ENCODE measurements at places on chromosomes 6 and 20.

DNA sequence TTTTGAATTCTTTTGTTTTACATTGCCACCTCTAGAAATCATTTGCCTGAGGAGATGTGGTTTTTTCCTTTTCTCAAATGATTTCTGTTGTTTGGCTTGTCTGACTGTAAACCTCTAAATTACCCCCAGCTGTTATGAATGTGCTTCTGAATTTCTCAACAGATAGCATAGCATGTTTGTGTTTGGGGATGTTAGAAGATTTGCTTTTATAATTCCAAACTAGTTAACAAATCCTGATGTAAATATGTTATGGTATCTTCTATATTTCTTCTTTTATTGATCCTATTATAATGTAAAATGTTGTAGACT, 31.6 kb upstream of the EZR start:
- no peak for DNase-seq

GRCh38 chr20:25676164-25676809, 20.4 kb downstream of the ZNF337 start:
- DNase-seq: no peak

- no peak for DNase-seq
Observed at GRCh38 chr6:108083349-108083748, 8.8 kb upstream of the OSTM1 start.

DNA sequence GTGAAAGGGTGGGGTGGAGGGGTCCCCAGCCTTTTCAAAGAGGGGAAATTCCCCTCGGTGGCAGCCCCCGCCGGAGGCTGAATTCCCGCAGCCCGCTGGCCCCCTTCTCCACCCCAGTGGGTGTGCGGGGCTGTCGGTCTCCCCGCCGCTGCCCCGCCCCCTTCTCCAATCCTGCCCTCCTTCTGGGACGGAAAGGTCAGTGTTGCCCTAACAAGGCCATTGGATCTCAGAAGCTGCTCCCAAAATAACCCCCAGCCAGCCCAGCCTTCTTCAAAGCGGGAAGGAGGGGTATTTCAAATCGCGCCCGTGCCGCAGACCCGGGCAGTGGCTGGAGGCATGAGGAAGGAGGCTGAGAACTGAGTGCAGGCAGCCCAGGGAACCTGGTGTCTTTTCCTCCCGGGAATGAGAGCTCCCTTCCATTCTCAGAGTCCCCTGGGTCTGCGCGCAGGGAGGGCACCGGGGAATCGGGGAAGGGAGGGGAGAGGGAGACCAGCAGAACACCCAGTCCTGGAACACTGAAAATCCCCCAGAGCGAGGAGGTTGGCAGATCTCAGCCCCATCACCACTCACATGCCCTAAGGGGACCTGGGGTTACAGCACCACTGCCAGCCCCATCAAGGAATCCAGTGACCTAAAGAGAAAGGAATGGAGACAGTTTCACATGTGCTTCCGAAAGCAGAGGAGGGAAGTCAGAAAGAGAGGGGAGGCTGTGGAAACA, at the start of gene JPH2:
Gene JPH2 (minus strand): TSS at position 135 of the 718 bp plus-strand sequence. CDS start 483 bp downstream, outside the sequence.
- DNase-seq: no peak

GRCh38 chr6:30813631-30814145, 69.3 kb upstream of the IER3 start:
- DNase-seq: no peak

GRCh38 chr20:49149281-49150045, 38.7 kb downstream of the STAU1 start:
- no peak for DNase-seq

DNA sequence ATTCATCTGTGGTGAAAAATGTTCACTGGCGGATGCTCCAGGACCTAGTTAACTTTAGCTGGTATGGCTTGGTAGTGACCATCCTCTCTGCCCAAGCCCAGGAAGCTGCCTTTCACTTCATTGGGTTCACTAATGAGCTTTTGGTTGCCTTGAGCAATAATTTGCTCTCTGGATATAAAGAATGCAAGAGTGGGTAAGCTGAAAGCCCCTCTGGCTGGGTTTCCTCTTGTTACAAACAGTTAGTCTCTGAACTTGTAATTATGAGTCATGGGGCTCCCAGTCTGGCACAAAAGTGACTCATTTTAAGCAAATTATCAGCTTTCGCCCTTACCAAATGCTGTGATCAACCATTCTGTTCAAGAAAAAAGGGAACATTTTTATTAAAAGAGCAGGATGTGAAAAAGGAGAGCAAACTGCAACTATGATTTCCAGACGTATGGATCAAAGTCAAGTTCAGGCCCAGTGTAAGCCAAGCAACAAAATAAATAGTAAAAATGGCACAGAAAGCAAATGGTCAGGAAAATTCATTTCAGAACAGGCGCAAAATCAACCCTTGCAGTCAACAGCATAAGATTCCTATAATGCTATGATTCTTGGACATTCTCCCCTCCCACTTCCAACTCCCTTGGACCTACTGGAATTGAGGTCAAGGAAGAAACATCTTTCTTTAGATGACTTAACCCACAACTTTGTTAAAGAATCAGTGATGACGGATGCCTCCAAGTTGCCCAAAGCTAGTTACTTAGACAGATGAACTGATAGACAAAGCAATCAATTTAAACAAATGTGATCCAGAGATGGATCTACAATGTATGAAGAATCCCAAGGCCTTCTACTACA, 130.0 kb upstream of the KCNK16 start:
- no peak for DNase-seq

- no peak for DNase-seq
Observed at GRCh38 chr6:20266851-20267608, 54.8 kb upstream of the MBOAT1 start.

GRCh38 chr20:19527509-19527908, 230.5 kb upstream of the RIN2 start:
- no peak for DNase-seq

GRCh38 chr20:33188421-33188820, 20.5 kb downstream of the BPIFA2 start:
- no peak for DNase-seq

DNA sequence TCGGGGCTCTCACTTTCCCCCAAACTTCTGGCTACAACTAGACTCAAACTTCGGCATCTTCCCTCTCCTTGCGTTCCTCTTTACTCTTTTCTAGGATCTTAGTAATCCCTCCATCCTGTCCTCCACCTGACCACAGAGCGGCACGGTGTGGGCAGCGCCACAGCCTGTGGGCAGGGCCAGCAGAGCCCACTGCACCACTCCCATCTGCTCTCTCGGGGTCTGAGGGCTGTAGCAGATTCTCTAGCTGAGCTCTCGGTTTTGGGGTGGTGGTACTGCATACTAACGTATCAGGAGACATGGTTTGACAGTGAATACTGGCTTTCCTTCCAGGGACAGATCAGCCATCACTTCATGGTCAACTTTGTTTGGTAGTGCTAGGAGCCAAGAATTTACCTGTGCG, 57.4 kb downstream of the EZR start:
- no peak for DNase-seq

GRCh38 chr6:73665686-73666319, 12.0 kb upstream of the SLC17A5 start:
- no peak for DNase-seq

DNA sequence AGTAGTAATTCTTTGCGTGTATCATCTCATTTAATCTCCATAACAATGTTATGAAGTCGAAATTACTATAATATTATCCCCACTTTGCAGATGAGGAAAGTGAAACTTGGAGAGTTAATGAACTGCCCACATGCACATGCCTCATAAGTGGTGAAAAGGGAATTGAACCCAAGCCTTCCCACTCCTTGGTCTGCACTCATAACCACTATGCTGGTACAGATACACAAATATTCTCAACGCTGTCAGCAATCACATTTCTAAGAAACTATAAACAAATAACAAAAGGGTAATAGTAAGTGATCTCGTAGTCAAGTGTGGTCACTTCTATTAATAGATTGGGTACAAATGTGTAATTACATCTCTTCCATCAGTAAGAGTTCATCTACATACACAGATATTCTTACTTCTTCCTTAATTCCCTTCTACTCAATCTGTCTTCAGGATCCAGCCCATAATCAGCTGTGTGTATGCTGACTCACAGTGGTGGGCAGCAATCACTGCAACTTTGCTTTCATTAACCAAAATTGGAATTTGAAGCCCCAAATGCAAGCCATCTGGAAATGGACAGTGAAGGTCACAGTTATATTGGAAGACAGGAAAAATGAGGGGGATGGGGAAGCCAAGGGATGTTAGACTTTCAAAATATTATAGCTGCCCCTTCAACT, 6.6 kb downstream of the PRSS35 start:
- DNase-seq: no peak

GRCh38 chr6:21764989-21765388, 171.4 kb downstream of the SOX4 start:
- DNase-seq: no peak

DNA sequence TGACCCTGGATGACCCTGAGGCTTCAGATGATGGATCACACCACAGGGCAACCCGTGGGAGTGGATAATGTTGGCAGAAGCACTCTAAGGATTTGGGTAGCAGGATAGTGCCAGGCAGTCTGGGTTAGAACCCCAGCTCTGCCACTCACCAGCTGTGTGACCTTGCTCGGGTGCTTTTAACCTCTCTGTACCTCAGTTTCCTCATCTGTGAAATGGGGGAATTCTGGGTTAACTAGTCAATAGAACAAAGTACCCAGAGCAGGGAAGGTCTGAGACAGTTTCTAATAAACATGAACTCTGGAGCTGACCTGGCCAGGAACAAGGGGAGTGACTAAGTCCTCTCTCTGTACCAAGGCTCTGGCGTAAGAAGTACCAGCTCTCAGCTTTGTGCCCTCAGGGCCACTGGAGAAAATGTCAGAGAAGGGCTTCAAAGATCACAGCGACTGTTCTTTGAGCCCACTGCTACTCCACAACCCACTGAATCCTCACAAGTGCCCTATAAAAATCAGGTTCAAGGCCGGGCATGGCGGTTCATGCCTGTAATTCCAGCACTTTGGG, 14.7 kb upstream of the NOL4L start:
- DNase-seq: no peak

DNA sequence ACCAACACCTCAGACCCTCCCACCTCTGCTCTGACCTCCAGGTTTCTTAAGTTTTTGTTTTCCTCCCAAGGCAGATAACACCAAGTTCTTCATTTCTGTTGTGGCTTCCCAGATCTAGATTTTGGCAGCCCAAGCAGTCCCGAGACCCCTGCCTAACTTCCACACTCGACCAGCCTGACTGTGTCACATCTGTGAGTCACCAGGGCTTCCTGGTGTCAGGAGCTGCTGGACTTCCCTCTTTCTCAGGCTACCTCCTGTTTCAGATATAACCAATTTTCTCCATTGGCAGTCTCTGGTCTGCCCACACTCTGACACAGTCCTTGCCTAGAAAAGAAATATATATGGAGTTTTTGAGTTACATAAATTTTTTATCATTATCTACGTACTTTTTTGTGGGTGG, 46.1 kb upstream of the CCN6 start:
- DNase-seq: no peak

All from memory B cell (primary cell).